ENCODE measurements at places on chromosomes 16 and 17. TPM values are rescaled to one million over a fixed set of nuclear protein-coding genes. Genes with fewer than 3 reads are reported as not detected.
A peak's percentile ranks its signal among the peaks of the same experiment; 100 is the strongest.

GRCh38 chr17:77814091-77814772 is 144.3 kb upstream of the TNRC6C start:
- DNase-seq = no peak

DNA sequence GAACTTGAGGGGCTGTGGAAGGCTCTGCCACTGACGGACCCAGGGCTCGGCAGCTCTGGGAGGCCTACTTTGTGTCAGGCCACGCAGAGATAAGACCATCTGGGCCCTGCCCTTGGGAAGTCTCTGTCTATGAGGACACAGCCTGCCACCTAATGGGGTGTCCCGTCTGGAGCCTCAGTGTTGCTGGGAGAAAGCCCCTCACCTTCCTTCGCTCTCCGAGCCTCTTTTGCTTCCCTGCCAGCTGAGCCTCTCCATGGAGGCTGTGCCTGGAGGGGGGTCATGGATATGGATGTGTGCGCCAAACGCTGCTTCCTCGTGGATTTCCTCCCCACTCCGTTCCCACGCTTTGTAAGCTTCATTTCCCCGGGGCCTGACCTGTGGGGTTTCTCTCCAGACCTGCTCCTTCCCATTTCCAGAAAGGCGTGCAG is 228.8 kb downstream of the SEC14L1 start:
- no peak for DNase-seq

DNA sequence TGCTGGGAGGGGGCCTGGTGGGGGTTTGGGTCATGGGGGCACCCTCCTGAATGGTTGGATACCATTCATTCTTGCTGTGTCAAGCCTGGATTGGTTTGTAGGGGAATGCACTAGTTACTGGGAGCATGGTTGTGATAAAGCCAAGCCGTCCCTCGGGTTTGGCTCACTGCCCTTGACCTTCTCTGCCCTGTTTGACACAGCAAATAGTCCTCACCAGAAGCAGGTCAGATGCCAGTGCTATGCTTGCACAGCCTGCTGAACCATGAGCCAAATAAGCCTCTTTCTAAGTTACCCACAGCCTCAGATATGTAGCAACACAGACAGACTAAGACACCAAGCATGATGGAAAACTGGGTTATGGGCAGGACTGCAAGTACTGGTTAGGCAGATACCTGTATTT is 14.6 kb downstream of the ZNF778 start:
- no peak for DNase-seq

GRCh38 chr17:47693731-47694580 is at the start of gene TBKBP1:
Gene TBKBP1 (plus strand): TSS chr17:47694161. CDS start chr17:47696113, 1,952 bp downstream.
- no peak for DNase-seq

GRCh38 chr16:30087181-30087898 is 4.4 kb downstream of the TBX6 start:
- DNase-seq = no peak

GRCh38 chr16:25751230-25751835 is 59.6 kb downstream of the HS3ST4 start:
- DNase-seq = no peak

DNA sequence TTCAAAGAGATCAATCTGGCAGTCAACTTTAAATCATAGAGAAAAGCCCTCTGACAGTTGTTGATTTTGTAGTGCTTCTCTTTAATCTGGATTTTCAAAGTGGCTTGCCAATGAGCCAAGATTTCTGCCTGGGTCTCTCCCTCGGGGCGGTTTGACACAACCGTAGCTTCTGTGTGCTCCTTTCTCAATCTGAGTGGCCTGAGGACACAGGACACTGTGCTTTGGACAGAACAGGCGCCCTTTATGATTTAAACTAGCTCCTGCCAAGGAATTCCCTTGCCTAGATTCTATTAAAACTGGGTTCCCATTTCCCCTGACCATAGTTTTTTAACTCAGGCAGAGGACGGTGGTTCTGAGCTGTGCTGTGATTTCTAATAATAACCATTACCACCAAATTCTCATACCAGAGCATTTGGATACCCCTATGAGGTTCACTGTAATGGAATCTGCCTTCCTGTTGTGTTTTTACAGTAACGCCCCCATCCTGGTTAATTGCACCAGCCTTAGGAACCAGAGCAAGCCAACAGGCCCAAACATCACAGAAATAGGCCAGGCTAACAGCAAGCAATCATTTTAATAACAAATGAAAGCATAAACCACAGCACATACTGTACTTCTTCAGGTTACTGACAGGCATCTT is 4.0 kb downstream of the ZFHX3 start:
- no peak for DNase-seq

GRCh38 chr16:72311426-72311825 is 139.5 kb upstream of the PMFBP1 start:
- DNase-seq = peak; percentile 5

- no peak for DNase-seq
Measured at GRCh38 chr16:83681381-83681956, 126.3 kb upstream of the HSBP1 start.

DNA sequence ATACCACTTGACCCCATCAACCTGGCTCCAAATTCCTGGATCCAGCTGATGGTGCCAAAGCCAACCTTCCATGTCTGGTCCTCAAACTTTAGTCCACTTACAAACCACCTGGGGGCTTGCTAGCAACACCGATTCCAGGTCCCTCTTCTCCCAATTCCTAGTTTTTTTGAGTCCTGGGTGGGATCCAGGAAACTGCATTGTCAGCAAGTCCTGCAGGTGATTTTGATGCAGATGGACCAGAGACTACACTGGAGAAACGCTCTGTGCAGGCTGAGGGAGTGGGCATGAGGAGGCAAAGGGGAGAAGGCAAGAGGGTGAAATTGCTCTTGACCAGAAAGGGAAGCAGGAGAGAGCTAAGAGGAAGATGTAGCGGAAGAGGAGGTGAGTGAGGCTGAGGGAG is 21.0 kb upstream of the NOS2 start:
- no peak for DNase-seq

DNA sequence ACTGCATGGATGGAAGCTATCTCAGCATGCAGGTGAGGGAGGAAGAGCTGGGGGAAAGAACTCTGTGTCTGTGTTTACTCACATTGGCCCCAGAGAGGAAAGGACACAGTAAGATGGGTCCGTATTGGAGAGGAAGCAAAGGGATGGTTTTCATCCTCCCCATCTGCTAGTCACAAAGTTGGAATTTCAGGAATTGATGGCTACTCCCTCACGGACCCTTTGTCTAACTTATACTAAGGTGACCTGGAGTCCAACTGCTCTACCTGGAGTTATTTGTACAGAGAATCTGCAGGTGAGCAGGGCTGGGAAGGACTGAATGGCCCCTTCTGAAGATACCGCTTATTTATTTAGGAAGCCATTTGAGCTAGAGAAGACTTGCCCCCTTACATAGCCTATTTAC is 55.1 kb downstream of the WNT3 start:
- DNase-seq = no peak

DNA sequence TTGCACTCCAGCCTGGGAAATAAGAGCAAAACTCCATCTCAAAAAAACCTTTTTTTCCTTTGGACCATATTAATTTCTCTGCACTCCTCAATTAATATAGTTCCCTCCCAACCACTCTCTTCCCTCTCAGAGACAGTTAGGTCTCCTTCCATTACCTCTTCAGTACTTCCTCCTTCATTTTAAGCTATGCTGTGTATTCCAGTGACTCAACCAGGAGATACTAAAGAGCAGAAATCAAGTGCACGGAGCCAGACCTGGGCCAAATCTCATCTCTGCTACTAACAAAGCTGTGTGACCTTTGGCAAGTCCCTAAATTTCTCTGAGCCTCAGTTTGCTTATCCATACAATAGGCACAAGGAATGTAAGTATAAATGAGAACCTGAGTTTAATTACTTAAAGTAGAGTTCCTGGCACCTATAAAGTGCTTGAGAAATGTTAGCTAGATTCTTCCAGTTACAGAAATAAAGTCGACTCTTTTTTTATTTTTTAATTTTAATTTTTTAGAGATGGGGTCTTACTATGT is 8.5 kb downstream of the PECAM1 start:
- DNase-seq = no peak

DNA sequence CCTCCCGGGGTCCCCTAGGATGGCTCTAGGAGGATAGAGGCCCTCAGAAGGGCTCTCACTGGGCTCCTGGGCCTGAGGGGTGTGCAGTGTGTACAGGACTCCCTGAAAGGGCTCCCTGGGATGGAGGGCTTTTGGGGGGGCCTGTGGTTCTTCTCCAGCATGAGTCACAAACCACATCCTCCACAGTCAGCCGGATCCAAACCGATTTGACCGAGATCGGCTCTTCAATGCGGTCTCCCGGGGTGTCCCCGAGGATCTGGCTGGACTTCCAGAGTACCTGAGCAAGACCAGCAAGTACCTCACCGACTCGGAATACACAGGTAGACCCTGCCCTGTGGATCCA is 4.5 kb downstream of the TRPV2 start:
- peak; percentile 82 for DNase-seq

GRCh38 chr17:76867578-76868175 is 527 bp upstream of the MGAT5B start:
- peak; percentile 27 for DNase-seq

DNA sequence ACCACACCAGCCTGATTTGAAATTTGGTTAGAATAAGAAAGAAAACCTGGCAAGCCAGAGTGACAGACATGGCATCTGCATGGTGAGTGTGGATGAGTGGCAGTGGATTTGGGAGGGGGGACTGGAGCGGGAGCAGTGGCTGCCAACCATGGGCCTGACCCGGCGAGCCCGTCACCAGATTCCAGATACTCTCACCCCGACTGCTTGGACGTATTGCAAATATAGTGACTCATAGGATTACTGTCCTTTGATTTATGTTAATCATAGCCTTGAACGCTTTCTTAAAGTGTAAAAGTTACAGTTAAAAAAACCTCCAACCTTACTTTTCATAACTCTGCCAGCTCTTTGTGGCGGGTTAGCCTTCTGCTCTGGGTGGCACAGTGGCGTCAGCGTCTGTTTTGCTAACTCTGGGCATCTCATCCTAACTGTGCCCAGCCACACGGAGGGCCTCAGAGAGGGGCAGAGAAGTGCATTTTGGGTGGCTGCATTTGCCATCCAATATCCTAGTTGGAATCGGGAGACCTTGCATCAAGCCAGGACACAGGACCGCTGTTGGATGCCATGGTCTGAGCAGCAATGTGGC is 26.8 kb upstream of the FOXK2 start:
- DNase-seq = no peak

DNA sequence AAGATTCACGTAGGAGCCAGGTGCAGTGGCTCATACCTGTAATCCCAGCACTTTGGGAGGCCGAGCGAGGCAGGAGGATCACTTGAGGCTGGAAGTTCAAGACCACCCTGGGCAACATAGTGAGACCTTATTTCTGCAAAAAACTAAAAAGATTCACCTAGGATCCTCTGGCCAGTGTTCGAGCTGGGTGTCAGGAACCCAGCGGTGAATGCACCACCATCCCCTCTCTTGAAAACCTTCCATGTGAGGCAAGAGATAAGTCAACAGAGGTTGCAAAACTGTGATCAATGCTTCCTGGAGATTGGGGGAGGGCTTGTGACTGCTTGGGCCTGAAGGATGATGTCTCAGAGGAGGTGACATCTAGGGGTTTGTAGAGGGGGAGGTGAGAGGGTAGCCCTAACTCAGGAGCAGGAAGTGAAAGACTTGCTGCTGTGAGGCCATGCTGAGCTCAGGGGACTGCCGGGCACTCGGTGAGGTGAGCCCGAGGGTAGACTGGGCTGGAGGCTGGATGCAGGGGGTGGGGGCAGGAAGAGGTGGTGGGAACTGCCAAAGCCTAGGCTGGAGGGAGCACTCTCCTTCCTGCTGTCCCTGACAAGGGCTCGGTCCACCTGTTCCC is 11.7 kb downstream of the GJD3 start:
- no peak for DNase-seq

GRCh38 chr17:38464723-38465390 is 36.6 kb downstream of the ARHGAP23 start:
- peak; percentile 70 for DNase-seq

DNA sequence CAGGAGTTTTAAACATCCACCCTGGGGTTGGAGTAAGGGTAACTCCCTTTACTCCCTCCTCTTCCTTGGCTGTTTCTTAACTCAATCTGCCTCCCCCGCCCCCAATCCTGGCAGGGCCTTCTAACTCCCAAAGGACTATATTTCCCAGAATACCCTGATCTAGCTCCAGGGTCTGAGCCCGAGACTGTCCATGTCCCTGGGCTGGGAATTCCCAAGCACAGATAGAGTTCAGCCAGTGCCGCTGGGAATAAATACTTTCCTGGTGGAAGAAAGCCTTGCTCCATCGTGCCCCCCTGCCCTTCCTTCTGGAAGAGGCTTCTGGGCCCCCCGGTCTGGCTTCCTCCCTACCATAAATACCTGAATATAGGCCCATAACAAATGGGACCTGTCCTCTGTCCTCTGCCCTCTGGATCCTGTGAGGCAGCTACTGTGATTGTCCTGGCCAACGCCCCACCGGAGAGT is 10.2 kb downstream of the BAHCC1 start:
- no peak for DNase-seq

DNA sequence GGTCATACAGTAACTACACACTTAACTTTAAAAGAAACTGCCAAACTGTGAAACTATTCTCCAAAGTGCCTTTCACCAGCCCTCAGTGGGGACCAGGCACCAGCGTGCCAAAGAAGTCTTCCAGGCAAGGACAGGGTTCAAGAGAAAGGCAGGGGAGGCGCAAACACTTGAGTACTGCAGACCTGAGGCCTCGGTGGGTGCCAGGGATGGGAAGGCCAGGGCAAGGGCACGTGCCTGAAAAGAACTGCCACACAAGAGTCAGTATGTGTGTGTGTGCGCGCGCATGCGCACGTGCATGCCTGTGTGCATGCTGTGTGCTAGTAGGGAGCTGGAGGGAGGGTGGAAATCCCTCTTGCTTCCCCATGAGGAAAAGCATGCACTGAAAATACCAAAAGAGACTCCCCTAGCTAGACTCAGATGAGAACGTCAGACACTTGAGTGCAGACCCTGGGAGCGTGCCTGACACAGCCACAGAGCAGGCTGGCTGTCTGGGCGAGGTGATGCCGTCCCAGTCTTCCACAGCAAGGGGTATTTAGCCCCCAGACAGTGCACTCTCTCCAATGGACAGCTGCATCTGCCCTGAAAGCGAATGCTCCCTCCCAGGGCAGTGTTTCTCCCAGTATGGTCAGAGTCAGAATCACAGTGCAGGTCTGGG is 40.1 kb upstream of the GSG1L start:
- no peak for DNase-seq

GRCh38 chr17:34206569-34206968 is 48.5 kb upstream of the CCL2 start:
- no peak for DNase-seq

The GJC1 gene
- 43.2 TPM for total RNA-seq

The TP53TG3B gene
- total RNA-seq = not detected

The CES5A gene
- not detected for total RNA-seq

The NF1 gene
- total RNA-seq = 121 TPM

The OTOA gene
- total RNA-seq = 0.10 TPM
